CD4-positive, alpha-beta T cell (primary cell): ENCODE measurements at places on chromosomes 12 and 14.

DNA sequence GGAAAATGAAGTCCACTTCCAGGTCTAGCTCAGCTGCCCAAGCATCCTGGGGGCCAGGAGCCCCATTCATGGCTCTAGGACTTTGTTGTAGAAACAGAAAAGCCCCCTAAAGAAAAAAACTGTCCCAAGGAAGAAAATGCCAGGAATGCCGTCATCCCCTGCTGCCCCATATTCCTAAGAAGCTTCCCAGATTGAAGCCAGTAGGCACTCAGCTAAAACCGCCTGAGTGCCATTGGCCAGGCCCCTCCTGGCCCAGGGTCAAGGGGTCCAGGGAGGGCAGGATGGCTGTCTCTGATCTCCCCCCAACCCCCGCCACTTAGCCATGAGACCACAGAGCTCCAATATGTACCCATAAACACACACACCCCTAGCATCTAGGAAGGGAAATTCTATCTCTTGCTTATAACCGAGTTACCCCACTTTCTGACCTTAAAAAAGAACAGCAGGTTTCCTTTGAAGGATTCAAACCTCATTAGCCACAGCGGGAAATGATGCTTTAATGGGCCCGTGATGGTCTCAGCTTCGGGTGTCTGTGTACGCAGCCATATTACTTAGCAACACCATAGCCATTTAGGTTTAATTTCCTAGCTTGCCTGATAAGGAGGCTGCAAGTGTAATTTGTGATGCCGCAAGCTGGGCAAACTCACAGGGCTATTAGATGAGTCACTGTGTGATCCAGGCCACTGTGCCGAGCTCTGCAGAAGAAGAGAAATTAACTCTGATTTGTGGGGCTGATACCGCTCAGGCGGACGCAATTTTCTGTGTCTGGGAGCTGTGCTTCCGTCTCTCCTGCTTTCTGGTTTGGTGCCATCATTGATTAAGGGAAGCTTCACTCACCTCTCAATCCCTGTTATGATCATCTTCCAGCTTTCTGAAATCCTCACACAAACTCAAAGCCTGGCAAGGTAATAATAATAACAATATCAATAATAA lies 84.2 kb downstream of the GCH1 start:
- no peak for DNase-seq

DNA sequence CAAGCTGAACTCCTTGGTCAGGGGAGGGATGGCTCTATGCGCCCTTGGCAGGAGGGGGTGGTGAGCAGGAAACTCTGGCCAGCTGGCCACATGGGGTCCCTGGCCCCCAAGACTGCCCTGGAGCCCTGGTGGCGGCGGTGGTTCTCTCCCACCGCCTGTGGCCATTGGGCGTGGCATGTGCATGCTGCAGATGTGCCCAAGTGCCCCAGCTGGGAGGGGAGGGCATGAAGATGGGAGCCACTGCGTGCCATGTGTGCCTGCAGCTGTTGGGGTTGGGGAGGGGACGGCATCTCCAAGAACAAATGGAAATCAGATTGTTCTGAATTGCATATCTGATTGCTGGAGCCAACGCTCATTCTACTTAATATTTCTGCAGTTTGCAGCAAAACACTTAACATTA lies 115.7 kb upstream of the IGF1 start:
- DNase-seq, result no peak

DNA sequence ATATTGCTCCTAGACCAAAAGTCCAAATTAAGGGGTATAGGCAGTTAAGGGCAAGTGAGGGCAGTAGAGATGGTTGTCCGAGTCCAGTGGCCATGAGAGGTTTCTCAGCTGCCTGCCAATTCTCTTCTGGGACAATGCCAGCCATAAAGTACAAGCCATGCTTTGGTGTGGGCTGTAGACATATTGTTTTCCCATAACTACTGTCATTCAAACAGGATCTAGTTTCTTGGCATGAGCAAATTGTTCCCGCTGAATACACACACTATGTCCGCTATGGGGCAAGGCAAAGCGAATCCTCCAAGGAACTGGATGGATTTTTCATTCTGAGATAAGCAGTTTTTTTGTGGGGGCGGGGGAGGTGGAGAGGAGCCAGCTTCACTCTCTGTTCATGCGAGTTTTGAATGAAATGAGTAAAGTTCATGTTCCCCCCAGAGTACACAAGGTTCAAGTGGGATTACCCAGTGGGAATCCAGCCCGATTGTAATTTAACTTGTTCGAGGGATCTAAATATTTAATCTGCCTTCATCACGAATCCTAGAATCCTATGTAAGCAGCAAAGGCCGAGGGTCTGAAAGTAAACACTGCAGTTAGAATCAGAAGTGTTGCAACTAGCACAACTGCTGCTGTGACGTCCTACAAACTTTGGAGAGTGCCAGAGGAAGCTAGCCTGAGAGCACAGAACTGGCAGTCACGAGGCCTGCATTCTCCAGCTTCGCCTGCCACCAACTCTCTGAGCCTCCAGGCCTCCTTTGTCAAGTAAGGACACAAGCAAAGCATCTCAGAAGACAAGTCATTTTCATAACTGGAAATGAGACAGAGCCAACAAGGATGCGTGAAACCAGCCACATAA lies 137.0 kb downstream of the CRADD start:
- DNase-seq, result no peak

GRCh38 chr14:55717621-55718020 lies 137.6 kb downstream of the KTN1 start:
- DNase-seq, result no peak

- no peak for DNase-seq
Observed at GRCh38 chr14:35783699-35784098, 25.4 kb downstream of the RALGAPA1 start.

DNA sequence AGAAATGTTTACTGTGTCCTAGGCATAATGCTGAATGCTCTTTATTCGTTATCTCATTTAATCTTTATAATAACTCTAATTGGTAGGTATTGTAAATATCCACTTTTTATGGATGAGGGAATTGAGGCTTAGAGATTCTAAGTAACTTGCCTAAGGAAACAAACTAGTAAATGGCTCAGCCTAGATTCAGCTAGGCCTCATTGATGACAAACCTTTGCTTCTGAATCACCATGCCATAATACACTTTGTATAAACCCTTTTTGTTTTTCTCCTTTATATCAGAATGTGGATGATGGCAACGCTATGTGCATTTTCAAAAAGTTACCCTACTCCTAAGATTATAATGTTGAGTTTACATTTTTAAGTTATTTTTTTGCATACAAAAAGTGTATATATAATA lies 34.0 kb downstream of the MNAT1 start:
- no peak for DNase-seq

- no peak for DNase-seq
Observed at GRCh38 chr14:76329154-76329928, 46.6 kb upstream of the ESRRB start.

DNA sequence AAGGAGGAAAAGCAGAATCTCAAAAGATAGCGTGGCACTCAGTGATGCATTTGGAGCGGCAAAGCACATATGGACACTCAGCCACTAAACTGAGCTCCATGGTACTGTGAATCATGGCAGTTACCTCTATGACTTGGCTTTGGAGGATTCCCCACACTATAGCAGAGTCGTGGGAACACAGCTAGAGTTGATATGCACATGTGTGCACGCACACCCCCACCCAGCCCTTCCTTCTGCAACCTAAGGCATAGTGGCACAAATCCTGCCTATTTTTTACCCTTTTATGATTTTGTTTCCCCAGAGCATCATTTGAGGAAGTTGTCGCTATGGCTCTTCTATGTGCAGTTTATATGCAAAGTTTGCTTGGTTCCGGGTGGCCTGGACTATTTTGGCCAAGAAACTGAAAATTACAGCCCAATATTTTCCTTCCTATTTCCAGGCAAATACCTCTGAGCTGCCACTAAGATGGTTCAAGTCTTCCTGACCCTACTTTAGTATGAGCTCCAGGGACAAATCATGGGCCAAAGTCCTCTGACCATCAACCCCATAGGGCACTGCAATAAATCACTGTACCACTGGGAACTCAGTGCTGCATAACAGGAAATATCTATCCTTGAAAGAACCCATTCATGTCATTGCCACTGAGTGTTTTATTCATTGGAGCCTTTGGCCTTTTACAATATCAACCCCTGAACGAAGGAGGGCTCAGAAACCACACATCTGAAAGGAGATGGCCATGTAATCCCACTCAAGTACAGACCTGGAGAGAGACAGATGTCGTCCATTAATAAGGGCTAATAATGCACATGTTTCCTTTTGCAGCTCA lies 177.5 kb downstream of the EGLN3 start:
- no peak for DNase-seq

GRCh38 chr14:28163233-28163632 lies 603.4 kb upstream of the FOXG1 start:
- no peak for DNase-seq

- DNase-seq, result no peak
Observed at GRCh38 chr12:106194351-106194750, 53.5 kb downstream of the CKAP4 start.

DNA sequence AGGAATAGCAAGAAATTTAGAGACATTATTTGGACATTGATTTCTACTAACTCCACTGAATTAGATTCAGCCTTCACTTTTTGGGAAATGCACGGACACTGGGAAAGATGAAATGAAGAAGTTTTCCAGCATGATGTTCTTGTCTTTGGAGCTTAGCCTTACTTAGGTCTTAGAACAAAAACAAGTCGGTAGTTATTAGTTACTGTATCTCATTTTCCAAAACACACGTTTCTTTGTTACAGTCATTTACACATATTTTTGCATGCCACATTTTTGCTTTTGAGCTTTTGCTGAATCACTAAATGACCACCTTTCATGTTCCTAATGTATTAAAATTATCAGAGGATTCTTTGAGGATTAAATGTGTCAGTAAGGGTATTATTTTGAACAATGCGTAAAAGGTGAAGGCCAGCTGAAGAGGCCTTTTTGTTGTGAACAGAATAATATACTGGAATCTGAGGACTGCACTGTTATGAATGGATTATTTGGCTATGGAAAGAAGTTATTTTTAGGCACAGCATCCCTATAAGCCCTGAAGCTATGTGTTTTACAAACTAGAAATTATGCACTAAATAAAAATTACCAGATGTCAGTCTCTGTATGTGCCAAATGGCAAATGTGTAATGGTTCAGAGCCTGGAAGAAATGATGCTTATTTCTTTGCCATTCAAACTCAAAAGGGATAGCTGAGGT lies 138.2 kb downstream of the SRGAP1 start:
- no peak for DNase-seq

DNA sequence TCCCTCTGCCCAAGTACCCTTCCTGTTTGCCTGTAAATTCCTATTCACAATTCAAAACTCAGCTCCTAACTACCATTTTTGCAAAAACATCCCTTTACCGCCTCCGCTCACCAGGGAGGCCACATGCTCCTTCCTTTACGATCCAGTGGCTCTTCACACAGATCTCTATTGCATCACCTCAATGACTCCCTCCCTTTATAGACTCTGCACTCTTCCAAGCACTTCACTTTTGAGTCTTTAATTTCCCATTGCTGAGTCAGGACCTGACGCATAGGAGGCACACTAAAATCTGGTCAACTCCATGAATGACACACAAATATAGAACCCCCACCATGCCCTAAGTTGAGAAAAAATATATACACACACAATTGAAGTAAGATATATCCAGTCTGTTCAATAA lies 45.9 kb downstream of the PPP1R13B start:
- DNase-seq, result no peak

- no peak for DNase-seq
Observed at GRCh38 chr12:106945261-106945851, 10.4 kb upstream of the TMEM263 start.

- DNase-seq, result no peak
Observed at GRCh38 chr12:52865090-52865944, 16.5 kb upstream of the KRT78 start.

DNA sequence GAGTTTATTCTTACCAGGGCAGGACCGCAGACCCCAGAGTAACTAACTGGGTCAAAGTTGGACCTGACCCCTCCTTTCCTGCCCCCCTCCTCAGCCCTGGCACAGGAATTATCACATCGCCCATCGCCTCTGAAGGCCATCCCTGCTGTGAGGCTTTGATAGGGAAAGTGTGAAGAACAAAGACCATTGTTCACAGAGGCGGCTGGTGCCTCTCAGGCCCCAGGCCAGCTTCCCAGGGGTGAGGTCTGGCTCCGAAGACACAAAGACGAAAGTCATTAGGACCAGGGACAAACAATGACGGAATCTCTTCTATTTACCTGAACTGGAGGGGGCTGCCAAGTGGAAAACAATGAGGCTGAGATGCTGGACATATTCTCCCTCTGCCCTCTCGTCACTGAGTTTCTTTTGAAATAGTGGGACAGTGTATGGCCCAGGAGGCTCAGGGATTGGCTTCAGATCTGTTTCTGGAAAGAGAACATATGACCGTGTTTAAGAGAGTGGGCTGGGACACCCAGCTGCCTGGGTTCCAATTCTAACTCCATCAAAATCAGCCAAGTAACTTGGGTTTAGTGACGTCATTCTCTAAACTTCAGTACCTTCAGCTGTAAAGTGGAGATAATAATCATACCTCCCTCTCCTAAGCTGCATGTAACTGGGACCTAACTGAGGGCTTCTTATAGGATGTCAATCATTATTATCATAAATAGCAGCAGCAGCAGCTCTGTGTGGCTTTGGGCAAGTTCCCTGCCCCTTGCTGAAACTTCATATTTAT lies 769.4 kb downstream of the MED13L start:
- no peak for DNase-seq
